ENCODE measurements at places on chromosomes 13 and 19.

GRCh38 chr13:113923376-113924063 is 50.4 kb downstream of the C13orf46 start:
- no peak for DNase-seq

- no peak for DNase-seq
Measured at GRCh38 chr13:44732503-44733098, 156.5 kb upstream of the TSC22D1 start.

DNA sequence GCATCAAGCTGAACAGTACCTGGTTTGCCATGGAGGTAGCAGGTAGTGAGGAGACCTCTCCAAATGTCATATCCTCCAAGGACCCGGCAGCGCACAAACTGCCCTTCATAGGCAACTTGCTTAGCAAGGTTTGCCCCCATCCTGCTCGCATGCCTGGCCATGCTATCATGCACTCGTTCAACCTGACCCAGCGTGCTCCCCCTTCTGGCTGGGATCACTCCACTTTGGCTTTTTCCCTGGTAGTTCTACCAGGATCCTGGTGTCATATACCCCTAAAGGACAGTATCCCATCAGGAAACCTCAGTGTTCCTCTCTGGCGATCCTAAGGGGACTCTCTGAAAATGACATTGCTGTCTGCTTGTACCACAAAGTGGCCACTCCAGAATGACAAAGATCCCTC is 38.6 kb upstream of the ZNF30 start:
- DNase-seq = no peak

- no peak for DNase-seq
Measured at GRCh38 chr19:35556846-35557538, 6.5 kb downstream of the ATP4A start.
